ENCODE measurements at places on chromosomes 1 and 21.

GRCh38 chr1:202858789-202859414 is 30.0 kb downstream of the RABIF start:
- no peak for DNase-seq

DNA sequence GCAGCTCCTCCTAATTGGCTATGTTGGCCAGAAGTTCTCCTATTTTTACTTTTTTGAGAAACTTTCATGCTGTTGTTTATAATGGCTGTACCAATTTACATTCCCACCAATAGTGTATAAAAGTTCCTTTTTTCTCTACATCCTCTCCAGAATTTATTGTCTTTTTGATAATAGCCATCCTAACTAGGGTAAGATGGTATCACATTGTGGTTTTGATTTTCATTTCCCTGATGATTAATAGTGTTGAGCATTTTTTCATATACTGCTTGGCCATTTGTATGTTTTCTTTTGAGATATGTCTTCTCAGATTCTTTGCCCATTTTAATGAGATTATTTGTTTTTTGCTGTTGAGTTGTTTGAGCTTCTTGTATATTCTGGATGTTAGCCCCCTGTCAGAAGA is 46.8 kb downstream of the NTMT2 start:
- DNase-seq: no peak

- no peak for DNase-seq
Observed at GRCh38 chr1:37031871-37032270, 2.4 kb downstream of the GRIK3 start.

GRCh38 chr1:107344268-107344760 is 203.5 kb downstream of the NTNG1 start:
- DNase-seq: no peak

DNA sequence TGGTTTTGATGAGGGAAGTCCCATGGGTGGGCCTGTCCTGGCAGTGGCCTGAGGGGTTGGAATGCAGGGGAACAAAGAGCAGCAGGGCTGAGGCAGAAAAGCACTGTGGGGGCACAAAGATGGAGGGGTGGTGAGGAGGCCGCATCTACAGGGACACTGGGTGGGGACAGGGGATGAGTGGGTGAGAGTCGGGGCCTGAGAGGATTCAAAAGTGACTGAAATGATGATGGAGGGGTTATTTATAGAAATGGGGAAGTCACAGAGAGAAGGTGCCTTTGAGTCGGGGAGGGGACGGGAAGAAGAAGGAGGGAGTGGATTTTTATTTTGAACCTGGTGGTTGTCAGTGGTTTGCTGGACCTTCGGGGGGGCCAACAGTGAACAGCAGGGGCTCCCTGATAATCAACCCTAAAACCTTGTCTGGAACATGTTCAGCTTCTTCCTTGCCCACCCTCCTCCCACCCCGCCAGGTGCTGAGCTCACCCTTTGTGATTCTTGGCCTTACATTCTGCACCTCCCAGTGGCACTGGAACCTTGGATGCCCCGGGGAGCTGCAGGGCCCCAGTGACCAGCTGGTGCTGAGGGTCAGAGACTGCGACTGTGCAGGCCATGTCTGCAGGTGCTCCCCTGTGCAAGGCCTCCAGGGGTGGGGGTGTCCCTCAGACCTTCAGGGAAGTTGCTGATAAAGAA is 42.9 kb downstream of the IER5 start:
- no peak for DNase-seq

- no peak for DNase-seq
Observed at GRCh38 chr1:229480495-229480894, 27.6 kb downstream of the NUP133 start.

- peak; percentile 15 for DNase-seq
Observed at GRCh38 chr1:194295685-194296084, 1109.3 kb upstream of the B3GALT2 start.

DNA sequence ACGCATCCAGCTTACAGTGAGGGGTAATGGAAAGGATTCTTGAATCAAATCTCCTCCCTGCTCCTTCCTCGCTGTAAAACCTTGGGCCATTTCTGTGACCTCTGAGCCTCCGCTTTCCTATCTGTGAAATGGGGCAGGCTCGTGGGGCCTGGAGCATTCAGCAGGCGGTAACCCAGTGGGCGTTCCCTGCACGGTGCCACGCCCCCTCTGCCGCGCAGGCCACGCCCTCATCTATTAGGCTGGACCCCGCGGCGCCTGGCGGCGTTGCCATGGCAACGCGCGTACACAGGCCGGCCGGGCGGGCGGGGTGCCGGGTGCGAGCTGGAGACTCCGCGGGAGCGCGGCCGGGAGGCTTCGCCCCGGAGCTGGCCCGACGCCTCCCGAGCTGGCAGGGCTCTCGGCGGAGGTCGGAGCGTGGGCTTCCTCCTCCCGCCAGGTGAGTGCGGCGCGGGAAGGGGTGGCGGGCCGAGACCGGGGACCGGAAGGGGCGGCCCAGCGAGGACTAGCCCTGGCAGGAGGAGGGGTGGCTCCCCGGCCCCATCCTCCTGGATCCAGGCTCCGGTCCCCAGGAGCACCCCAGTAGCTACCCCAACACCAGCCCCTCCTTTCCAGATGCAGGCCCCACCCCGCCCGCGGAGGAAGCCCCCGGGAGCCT is at the start of gene FHAD1:
Gene FHAD1, plus strand, starts transcription at position 264 of the 655 bp plus-strand sequence. CDS start 4,562 bp downstream, outside the sequence.
- DNase-seq: no peak

DNA sequence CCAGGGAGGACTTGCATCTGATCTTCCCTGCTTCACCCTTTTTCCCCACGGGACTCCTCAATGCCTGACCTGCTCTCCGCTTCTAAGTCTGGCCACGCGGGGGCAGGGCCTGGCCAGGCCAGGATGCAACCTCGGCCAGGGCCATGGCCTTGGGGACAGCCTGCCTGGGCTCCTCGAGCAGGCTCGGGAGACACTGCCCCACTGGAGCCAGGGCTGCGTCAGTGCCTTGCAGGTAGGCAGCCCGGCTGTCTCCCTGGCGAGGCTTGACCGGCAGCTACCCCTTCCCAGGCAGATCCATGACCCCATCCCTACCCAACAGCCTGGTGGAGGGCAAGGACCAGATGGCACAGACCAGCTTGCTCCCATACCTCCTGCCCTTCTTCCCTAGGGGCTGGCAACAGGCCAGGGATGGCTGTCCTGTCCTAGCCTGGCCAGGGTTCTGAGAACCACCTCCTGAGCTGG is 2.7 kb upstream of the PRDM16 start:
- peak; percentile 59 for DNase-seq

GRCh38 chr1:245822996-245823395 is 668.2 kb downstream of the KIF26B start:
- peak; percentile 54 for DNase-seq

- DNase-seq: no peak
Observed at GRCh38 chr1:110645821-110646735, 28.7 kb downstream of the KCNA3 start.

- DNase-seq: no peak
Observed at GRCh38 chr1:185062710-185063370, 17.5 kb downstream of the RNF2 start.

- DNase-seq: no peak
Observed at GRCh38 chr21:46285206-46285661, at the start of gene MCM3AP. MCM3AP (minus strand) TSS chr21:46285611; CDS start chr21:46285286, 325 bp downstream.

DNA sequence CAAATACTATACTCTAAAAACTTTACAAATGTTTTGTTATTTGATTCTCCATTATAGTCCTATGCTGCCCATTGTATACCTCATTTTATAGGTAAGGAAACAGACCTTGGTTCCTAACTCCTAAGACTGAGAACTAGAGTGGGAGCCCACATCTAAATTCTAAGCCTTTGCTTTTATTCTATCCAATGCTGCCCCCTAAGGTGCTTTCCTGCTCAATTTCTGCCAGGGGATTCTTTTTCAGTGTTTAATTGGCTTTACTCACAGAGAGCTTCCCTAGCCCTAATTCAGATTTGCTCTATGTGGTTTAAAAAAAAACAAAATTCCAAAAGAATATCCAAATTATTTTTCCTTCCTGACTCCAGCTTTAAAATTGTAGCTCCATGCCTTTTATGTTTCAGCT is 64.5 kb downstream of the KIF14 start:
- DNase-seq: no peak

- peak; percentile 46 for DNase-seq
Observed at GRCh38 chr1:86965012-86965826, 50.8 kb downstream of the HS2ST1 start.

DNA sequence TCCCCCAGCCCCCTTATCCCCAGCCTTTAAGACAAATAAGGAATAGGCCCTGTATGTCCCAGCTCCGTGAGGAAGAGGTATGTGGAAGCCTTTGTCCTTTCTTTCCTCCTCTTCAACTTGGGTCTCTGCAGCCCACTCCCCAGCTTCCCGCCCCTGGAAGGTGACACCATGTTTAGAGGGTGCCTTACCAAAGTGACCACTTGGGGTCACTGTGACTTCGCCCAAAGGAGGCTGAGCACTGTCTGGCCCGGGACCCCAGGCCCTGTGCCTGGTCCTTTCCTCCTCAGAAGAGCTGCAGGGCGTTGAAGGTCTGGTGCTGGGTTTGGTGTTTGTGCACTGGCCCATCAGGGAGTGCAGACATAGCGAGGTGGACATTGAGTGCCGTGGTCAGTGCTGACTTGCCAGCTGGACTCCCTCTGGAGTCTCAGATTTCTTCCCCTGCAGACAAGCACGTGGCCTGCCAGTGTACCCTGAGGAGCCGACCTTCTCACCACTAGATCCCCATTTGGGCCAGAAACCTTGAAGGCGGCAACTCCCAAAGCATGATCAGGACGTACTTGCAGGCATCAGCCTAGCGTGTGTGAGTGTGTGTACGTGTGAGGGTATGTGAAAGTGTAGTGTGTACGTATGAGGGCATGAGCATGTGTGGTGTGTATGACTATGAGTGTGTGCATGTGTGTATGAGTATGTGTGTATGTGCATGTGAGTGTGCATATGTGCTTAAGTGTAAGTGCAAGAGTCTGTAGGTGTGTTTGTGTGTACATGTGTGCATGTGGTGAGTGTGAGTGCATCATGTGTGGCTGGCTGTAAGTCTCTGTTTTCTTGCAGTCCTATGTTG is 181.4 kb upstream of the KIAA0040 start:
- DNase-seq: peak; percentile 16

All from HepG2 (cell line).